ENCODE measurements at places on chromosomes 11 and 22.

DNA sequence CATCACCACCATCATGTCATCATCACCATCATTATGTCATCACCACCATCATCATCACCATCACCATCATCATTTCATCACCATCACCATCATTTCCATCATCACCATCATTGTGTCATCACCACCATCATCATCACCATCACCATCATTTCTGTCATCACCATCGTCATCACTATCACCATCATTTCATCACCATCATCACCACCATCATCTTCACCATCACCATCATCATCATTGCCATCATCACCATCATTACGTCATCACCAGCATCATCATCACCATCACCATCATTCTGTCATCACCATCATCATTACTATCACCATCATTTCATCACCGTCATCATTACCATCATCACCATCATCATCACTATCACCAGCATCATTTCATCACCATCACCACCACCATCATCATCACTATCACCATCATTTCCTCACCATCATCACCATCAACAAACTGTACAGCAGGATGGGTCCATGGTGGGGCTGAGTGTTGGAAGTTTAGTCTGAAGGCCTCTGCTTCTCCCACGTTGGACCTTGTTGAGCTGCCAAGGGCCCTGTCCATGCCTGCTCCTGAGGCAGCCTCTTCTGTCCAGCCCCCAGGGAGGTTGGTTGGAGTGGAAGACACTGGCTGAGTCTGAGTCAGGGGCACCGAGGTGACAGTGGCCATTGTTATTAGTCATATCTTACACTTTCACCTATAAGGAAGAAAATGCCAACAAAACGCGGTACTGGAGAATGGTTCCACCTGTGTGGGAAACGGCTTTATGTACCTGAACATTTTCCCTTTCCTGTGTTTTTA is 247.1 kb downstream of the TBC1D22A start:
- no peak for DNase-seq

DNA sequence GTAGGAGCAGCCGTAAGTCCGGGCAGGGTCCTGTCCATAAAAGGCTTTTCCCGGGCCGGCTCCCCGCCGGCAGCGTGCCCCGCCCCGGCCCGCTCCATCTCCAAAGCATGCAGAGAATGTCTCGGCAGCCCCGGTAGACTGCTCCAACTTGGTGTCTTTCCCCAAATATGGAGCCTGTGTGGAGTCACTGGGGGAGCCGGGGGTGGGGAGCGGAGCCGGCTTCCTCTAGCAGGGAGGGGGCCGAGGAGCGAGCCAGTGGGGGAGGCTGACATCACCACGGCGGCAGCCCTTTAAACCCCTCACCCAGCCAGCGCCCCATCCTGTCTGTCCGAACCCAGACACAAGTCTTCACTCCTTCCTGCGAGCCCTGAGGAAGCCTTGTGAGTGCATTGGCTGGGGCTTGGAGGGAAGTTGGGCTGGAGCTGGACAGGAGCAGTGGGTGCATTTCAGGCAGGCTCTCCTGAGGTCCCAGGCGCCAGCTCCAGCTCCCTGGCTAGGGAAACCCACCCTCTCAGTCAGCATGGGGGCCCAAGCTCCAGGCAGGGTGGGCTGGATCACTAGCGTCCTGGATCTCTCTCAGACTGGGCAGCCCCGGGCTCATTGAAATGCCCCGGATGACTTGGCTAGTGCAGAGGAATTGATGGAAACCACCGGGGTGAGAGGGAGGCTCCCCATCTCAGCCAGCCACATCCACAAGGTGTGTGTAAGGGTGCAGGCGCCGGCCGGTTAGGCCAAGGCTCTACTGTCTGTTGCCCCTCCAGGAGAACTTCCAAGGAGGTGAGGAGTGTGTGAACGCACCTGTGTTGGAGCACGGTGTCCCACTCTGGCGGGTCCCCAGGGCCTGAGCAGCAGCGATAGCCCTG is at the start of gene TAGLN:
TSS of gene TAGLN (plus strand) at position 318 of the 863 bp plus-strand sequence. CDS start 3,644 bp downstream, outside the sequence.
- DNase-seq = no peak

DNA sequence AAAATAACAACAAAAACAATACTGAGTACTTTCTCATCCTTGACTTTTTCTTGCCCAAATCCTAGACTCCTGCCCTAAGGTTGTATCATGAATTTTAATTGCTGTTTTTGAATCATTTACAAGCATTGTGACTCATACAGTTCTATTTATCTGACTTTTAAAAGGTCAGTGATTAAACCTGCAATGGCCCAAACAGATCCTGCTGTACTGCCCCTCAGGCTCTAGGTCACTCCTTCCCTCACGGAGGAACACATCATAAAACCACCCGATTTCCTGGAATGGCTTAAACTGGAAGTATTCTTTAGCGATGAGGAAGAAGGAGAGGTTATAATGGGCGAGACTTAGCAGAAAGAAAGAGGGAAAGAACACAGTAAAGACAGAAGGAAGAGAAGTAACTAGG is 12.3 kb downstream of the ARFGAP3 start:
- no peak for DNase-seq

GRCh38 chr22:40037320-40037719 is 42.6 kb downstream of the FAM83F start:
- DNase-seq = no peak

- no peak for DNase-seq
These were observed 28.7 kb downstream of the FCHSD2 start for GRCh38 chr11:73113426-73113825.

- DNase-seq = no peak
These were observed 15.4 kb upstream of the GDPD4 start for GRCh38 chr11:77316733-77317342.

DNA sequence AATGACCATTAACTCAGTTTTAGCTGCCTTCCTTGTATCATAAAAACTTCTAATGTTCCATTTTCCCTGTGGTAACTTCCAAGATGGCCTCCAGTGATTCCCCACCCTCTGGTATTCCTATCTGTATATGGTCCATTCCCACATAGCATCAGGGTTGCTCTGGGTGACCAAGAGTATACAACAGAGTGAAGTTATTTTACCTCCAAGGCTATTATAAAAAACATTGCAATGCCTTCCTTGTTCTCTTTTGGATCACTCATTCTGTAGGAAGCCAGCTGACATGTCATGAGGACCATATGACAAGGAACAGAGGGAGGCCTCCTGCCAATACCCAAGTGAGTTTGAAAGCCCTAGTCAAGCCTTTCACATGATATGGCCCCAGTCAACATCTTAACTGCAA is 30.1 kb downstream of the ZNF280B start:
- no peak for DNase-seq

DNA sequence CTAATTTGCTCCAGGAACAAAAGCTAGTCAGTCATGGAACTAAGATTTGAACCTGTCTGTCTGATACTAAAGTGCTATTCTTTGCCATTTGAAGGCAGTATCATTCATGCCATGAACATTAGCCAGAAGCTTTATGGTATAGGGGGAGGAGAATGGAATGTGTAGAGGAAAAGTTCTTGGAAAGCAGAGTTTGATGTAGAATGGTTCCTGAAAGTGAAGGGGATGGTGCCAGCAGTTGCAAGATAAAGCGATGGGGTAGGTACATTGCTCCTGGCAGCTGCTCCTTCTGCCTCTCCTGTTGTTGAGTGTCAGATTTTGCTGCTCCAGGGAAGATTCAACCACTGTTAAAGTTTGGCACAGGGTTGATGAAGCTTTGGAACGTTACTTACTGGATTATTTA is 53.4 kb downstream of the ARHGAP42 start:
- no peak for DNase-seq

GRCh38 chr22:38935023-38935422 is 22.4 kb upstream of the APOBEC3A start:
- no peak for DNase-seq

GRCh38 chr11:27886857-27887256 is 186.6 kb upstream of the BDNF start:
- DNase-seq = no peak

DNA sequence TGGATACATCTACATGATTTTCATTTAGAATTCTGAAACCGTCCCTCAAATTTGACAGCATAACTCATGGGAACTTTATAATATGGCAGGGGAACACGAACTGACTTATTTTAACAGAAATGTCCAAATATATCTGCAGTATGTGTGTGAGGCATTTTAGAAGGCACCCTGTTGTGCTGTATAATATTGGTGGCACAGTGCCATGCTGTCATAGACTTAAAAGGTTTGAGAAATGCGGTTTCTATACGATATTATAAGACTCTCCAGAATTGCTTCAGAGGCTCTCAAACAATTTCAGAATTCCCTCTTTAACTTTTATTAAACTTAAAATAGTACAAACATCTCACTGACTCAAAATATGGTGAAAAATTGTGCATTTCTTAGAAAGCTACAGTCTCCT is 181.6 kb downstream of the MSANTD4 start:
- DNase-seq = no peak

DNA sequence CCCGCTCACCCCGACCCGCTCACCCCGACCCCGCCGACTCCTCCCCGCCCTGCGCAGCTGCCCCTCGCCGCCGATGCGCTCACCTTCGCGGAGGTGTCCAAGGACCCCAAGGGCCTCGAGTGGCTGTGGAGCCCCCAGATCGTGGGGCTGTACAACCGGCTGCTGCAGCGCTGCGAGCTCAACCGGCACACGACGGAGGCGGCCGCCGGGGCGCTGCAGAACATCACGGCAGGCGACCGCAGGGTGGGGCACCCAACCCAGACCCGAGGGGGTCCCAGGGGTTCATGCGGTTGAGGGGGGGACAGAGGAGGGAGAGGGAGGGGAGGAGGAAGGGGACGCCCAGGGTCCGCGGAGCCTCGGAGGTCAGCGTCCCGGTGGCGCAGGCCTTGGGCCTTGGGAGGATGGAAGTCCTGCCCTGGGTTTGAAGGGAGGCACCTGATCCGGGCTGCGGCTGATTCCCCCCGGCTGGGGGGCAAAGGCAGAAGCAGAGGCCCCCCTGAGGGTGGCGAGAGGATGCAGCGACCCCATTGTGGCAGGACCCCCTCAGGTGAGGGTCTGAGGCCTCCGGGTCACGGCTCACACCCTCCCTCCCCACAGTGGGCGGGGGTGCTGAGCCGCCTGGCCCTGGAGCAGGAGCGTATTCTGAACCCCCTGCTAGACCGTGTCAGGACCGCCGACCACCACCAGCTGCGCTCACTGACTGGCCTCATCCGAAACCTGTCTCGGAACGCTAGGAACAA is 9.2 kb downstream of the PKP3 start:
- no peak for DNase-seq

DNA sequence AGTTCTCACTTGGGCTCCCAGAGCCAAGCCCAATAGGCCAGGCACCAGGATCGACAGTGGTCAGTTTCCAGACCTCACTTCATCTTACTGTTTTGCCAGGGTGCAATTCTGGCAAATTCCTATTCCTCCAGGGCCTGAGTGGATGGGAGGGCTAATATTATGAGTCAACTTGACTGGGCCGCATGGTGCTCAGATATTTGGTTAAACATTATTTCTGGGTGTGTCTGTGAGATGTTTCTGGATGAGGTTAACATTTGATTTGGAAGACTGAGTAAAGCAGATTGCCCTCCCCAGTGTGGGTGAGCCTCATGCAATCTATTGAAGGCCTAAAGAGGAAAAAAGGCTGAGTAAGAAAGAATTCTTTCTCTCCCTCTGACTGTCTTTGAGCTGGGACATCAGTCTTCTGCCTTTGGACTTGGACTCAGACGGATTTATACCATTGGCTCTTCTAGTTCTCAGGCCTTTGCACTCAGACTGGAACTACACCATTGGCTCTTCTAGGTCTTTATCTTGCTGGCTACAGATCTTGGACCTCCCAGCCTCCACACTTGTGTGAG is 132.9 kb upstream of the ZBED5 start:
- no peak for DNase-seq

- DNase-seq = no peak
These were observed 6.6 kb upstream of the GNAZ start for GRCh38 chr22:23063539-23064380.

- no peak for DNase-seq
These were observed 13.7 kb downstream of the ARAP1 start for GRCh38 chr11:72738199-72739141.

- DNase-seq = no peak
These were observed 160.5 kb upstream of the TTC12 start for GRCh38 chr11:113153847-113154246.

GRCh38 chr11:36953976-36954375 is 355.9 kb upstream of the RAG2 start:
- no peak for DNase-seq

- no peak for DNase-seq
These were observed 13.9 kb upstream of the NAV2 start for GRCh38 chr11:19698493-19699292.

DNA sequence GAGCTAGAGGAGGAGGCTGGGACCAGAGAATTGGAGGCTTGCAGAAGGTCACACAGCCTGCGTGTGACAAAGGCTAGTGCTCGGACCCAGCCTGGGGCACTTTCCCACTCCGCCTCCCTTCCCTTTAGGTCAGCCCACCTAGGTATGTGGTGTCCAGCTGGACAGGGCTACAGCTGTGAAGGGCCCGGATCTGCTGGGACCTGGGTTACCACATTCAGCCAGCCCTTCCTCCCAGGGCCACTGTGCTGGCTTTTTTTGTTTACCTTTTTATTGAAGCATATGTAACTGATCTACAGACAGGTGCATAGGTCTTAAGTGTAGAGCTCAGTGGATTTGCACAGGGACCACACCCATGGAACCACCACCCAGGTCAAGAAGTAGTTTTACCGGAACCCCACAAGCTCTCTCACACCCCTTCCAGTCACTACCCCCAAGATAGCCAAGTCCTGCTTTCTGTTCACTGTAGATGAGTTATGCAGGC is 8.7 kb downstream of the CAPN5 start:
- no peak for DNase-seq

DNA sequence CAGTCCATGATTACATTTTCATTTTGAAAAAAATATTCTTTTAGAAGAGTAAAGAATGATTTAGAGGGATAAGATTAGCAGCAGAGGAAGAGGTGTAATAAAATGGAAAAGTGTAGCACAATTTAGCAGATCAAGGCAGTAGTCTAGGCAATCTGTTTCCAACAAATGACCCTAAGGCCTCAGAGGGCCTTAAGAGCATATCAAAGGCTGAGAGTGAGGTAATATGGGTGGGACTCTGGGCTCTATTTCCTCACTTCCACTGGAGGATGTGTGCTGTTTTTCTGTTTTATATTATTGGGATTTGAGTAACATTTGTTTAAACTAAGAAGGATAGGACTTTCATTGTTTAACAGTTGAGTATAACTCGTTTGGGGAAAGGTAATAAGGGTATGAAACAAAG is 28.8 kb downstream of the CCDC81 start:
- no peak for DNase-seq
